ENCODE measurements at places on chromosomes 16 and 17. TPM values are rescaled to one million over a fixed set of nuclear protein-coding genes. Genes with fewer than 3 reads are reported as not detected.

RCVRN gene
- total RNA-seq = not detected

GRCh38 chr17:79001190-79002020 lies 8.2 kb downstream of the CANT1 start:
- no peak for DNase-seq

DNA sequence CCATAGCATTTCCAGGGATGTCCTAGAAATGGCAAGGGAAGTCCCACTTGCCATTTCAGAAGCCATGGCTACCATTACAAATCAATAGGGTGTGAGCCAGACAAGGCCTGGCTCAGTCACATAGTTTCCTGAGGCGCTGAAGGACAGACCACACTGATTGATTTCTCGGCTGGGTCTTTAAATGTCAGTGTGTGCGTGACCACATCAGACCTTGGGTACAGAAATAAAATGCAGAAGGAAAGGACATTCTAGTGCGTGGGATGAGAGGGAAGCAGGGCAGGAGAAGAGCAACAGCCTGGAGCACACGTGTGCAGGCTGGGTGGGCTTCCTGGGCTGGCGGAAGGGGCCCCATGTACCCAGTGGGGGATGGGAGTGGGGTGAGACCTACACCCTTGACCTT lies 58.7 kb upstream of the LYRM9 start:
- no peak for DNase-seq

GRCh38 chr17:52202520-52203080 lies 44.1 kb upstream of the CA10 start:
- no peak for DNase-seq

CBFA2T3 gene
- total RNA-seq = 2.8 TPM

DNA sequence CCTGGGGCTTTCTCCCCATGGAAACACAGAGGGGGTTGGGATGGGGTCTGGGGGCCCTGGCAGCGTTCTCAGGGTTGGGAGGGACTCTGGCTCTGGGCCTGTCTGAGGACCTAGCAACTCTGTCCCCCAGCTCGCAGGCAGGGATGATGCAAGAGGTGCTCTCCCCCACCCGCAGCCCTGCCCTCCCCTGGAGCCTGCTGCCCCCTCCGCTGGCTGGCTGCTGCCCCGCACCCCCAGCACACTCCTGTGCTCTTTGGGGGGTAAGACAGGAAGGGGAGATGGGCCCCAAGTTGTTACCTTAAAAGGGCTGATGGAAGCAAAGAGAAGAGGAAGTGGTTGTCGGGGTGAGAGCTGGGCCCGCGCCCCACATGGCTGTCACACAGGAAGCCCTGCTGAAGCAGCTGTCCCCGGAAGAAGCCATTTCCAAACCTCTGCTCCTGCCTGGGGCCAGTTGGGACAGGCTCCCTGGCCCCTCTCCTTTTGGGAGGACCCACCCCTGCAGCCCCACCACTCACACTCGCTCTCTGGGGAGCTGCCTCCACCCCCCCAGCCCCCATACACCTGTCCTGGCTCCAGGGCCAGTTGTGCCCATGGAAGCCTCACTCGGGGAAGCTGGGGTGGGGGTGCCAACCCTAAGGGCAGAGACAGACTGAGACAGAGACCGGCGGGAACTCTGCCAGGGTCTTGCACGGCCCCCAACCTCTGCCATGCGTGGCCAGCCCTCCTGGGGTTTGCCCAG lies 2.5 kb downstream of the CORO1A start:
- no peak for DNase-seq

GRCh38 chr17:44086364-44087311 lies 16.1 kb downstream of the G6PC3 start:
- no peak for DNase-seq

GRCh38 chr17:58246104-58246740 lies 7.8 kb downstream of the LPO start:
- no peak for DNase-seq
